ENCODE measurements at places on chromosomes 3 and 15.

DNA sequence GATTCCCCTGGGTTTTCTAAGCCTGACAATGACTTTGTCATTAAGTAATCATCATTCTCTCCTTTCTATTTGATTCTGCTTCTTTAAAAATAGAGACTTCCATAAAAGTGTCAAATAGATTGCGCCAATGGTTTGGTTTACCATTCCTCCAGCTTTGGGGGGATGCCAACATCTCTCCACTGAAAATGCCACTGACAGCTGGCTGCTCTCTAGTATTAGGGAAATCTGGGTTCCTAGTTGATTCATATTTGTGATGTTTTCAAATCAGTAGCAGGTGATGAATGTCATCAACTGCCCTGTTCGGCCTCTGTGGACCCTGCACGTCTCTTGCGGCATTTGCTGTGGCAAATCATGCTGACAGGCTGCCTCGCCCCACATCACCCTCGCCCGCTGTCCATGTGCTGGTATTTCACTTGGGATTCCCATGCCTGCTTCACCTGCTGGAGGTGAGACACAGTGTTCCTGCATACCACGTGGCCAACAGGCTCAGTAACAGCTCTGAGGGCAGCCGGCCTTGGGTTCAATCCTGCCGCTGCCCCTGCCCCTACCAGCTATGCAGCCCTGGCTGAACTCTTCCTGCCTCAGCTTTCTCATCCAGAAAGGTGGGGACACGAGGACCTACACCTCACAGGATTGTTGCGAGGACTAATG lies 28.1 kb downstream of the ZXDC start:
- DNase-seq = no peak

- no peak for DNase-seq
These were observed 31.0 kb upstream of the ADAMTS17 start for GRCh38 chr15:100372739-100373119.

DNA sequence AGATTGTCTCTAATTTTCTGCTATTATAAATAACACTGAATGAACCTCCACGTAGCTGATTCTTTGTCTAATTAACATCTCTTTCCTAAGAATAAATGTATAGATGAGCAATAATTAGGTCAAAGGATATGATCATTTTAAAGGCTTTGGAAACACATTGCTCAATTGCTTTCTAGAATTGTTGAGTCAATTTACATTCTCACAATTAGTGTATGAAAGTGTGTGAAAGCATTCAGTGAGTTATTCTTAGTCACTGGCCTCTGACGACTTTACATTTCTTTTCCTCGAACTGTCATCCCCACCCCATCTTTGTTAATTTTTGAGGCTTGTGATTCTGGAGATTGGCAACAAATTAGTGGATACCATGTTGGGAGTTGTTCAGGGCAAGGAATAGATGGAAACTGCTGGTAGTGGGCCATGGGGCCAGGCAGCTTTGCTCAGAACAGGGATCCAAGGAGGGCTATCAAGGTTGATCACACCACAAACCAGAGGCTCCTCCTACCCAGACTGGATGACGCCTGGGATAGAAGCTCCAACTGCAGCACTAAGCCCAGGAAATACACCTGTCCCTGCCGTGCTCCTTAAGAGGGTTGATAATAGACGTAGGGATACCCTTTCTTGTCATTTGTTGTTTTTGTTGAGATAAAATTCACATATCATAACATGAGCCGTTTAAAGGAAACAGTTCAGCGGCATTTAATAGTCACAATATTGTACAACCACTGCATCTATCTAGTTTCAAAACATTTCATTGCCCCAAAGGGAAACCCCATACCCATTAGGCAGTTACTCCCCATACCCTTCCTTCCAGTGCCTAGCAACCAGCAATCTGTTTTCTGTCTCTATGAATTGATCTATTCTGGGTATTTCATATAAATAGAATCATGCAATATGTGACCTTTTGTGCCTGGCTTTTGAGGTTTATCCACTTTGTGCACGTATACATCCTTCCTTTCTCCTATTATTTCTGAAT lies 27.9 kb downstream of the EIF1B start:
- DNase-seq = no peak

- DNase-seq = no peak
These were observed 215.3 kb upstream of the TOPAZ1 start for GRCh38 chr3:44026220-44026865.

DNA sequence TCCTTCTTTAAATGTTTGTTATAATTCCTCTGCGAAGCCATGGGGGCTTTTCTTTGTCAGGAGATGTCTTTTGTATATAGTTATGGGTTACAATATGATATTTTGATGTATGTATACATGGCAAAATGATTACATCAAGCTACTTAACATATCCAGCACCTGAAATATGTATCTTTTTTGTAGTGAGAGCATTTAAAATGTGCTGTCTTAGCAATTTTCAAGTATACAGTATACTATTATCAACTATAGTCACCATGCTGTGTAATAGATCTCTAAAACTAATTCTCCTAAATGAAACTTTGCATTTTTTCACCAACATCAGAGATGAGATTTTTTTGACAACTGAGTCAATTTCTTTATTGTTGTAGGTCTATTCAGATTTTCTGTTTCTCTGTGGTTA lies 77.2 kb downstream of the STXBP5L start:
- DNase-seq = no peak

GRCh38 chr3:57221883-57222282 lies 5.6 kb upstream of the APPL1 start:
- DNase-seq = no peak

DNA sequence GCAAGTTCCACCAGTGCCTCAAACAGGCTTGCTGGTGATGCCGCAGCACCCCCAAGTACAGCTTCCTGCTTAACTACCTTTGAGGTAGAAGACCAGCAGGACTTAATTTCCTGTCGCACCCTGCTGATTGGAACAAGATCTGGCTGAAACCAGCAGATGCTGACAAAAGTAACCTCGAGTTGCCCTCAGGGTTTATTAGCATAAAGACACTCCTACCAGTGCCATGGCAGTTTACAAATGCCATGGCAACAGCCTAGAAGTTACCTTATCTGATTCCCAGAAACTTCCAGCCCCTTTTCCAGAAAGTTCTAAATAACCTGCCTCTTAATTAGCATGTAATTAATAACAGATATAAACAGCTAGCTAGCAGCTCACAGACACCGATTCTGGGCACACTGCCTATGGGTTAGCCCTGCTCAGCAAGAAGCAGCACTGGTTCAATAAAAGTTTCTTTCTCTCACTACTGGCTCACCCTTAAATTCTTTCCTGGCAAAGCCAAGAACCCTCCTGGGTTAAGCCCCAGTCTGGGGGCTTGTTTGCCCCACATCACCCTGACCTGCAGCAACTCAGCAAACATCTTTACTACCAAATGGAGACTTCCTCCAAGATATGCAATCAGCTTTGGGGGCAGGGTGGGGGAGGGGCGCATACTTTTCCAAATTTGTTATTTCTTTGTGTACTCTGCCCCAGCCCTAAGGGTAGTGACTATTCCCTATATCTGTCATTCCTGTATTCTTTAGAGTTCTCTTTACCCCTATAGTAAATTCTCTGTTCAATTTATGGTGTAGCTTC lies 54.2 kb downstream of the MAP4 start:
- no peak for DNase-seq

DNA sequence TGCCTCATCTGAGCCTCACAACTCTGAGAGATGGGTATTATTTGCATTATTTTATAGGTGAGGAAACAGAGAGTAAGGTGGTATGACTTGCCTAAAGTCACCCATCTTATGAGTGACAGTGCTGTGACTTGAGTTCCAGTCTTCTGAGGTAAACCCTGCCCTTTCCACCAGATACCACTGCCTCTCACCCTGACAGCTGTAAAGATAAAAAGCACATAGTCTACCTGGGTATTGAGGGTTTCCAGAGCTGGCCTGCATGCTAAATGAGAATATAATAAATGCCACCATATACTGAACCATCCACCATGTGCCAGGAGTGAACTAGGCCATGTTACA lies 25.6 kb downstream of the RASGRP1 start:
- no peak for DNase-seq

- DNase-seq = no peak
These were observed 12.3 kb upstream of the TLE3 start for GRCh38 chr15:70109978-70110377.

DNA sequence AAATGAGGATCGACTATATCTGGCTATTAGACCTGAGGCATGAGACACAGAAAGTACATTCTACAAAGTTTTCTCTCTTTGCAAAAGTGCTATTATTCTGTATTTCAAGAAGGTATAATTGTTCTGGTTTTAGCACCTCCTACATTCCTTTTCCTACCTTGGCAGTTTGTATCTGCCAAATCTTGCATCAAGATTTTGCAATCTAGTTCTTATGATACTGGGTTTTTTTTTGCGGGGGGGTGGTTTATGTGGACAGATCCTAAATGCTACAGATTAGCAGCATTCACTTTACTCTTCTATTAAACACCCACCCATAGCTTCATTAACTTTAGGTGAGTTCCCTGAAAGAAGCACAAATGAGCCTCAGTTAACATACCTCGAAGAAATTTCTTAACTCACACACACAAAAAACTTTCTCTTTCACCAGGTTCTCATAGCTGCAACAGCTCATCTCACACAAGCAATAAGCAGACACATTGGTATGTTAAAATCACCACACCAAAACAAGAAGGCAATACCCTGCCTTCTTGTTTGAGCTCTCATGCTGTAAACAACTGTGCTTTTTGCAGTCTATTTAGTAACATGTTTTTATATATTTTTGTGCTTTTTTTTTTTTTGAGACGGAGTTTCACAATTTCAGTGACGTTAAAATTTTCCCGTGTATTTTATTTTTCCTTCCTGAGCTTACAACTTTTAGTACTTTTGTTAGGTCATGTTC lies 73.0 kb upstream of the VGLL4 start:
- DNase-seq = no peak

DNA sequence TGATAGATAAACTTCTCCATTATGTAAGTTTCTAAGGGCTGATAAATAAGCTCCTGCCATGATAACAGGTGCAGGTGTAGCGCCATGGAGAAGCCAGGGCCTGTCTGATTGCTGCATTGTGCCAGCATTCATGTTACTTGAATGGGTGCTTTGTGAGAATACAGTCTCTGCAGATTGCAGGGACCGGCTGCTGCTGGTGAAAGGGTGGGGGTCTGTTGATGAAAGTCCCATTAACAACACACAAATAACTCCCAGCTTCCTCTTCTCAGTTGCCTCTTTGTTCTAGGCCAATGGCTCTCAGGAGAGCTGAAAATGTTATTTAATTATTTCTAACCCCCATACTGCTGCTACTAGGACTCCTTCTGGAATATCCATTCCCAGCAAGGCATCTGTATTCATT lies 77.2 kb downstream of the RTP4 start:
- no peak for DNase-seq

- DNase-seq = no peak
These were observed 75.7 kb downstream of the GAP43 start for GRCh38 chr3:115698851-115699591.

- DNase-seq = no peak
These were observed 20.9 kb upstream of the VILL start for GRCh38 chr3:37969596-37970100.

DNA sequence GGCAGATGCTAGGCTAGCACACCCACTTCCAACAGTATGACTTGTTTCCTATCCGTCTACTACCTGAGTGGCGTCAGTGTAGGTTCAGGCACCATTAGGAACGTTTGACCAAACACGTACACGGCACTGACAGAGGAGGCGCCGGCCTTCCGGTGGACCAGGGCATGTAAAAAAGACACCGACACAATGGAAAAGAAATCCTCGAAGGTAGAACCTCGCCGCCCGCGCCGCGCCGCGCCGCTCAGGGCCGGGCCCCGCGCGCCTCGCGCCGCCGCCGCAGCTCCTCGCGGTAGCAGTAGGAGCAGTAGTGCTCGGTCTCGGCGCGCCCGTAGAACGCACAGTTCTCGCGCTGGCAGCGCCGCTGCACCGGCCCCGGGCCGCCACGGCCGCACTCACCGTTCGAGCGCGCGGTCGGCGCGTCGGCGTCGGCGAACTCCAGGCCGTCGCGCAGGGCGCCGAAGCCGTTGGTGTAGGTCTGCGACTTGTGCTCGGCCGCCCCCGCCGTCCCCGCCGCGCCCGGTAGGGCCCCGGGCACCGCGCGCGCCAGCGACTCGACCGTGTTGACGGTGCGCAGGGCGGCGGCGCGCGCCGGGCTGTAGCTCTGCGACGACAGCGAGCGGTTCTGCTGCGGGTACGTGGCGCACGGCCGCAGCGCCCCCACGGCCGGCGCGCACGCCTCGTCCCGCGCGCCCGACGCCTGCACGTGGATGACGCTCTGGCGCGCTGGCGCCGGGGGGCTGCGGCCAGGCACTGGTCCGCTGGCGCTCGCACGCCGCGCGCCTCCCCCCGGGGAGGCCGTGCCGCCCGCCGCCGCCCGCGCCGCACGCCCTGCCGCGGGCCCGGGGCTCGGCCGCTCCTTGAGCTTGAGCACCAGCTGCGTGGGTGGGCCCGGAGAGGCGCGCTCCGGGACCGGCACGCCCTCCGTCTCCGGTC lies 156.7 kb downstream of the KLF13 start:
- peak; percentile 28 for DNase-seq

GRCh38 chr15:25776071-25776746 lies 86.9 kb downstream of the ATP10A start:
- DNase-seq = no peak

GRCh38 chr3:184717399-184717983 lies 5.6 kb upstream of the MAGEF1 start:
- no peak for DNase-seq

DNA sequence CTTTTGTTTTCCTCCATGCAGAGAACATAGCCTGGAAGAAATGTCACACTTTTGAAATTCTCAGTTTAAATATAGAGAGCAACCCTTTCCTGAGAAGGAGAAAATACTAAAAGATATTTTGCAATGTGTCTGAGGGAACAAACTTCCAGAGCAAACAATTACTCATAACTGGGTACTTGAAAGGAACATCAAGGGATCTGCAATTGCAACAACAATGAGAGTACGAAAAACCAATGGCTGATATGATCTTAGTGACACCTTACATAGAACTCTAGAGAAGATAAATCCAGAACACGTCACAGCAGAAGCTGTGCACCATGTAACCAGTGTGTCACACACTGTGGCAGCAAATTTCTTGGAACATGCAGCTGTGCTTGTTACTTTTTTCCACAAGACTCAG lies 14.6 kb upstream of the ARPP21 start:
- DNase-seq = no peak

DNA sequence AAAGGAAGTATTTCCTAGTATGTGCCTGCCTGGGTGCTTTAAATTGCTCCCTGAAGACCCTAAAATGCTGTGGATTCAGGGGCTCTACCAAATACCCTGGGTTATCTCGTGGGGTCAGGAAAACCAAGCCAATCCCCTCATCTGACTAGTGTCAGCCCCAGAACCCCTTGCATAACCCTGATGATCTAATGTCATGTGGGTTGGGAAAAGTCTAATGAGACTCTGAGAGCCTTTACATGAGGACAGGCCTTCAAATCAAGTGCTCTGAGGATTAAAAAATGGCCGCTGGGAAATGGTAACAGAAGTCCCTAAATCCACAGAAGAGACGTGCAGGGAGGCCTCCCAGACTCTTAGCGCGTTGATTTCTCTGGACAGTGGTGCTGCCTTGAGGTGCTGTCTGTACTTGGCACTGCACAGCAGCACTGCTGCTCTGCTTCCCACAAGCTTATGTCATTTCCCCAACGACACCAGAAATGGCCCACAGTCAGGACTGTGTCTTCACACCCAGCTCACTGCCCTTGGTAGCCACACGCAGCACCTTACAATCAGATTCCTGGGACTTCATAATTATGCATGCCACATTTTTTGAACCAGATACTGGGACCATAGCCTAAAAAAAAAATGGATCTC lies 16.6 kb downstream of the EIF4E3 start:
- DNase-seq = no peak

- no peak for DNase-seq
These were observed 168.7 kb upstream of the RASGRP1 start for GRCh38 chr15:38733331-38733730.

- DNase-seq = no peak
These were observed 84.5 kb upstream of the STT3B start for GRCh38 chr3:31448035-31448881.

GRCh38 chr3:169931747-169932520 lies 20.6 kb downstream of the SAMD7 start:
- no peak for DNase-seq
